ENCODE measurements at places on chromosomes 5 and 9.

DNA sequence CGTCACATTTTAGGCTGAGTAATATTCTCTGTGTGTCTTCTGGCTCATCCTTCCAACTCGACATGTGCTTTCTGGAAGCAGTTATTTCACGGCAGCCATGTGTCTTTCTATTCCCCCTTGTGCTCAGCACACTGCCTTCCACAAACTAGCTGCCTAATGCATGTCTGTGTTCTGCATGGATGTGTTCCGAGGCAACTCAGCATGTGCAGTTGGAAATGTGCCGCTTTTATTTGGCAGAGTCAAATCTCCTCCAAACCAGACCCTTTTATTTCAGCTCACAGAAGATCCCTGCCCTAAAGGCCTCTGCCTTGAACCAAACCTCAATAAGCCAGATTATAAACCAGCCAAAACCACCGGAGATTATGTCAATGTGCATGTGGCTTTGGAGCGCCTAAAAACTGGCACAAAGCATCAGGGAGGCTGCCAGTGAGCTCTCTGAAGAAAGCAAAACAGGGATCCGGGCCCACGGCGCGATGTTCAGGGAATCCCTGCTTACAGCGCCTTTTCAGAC, 360.2 kb downstream of the DEPDC1B start:
- DNase-seq = no peak

- DNase-seq = peak; percentile 32
Measured at GRCh38 chr9:74887041-74887980, at the start of gene TRPM6. Gene TRPM6, minus strand, starts transcription at chr9:74887921. Its CDS starts 65 bp downstream, at chr9:74887856.

- DNase-seq = peak; percentile 29
Measured at GRCh38 chr9:21465859-21466518, 16.1 kb downstream of the IFNE start.

- peak; percentile 84 for DNase-seq
Measured at GRCh38 chr9:127778280-127779135, at the start of gene SH2D3C. Gene SH2D3C, minus strand, starts transcription at chr9:127778666. Its CDS starts 39 bp downstream, at chr9:127778627.

DNA sequence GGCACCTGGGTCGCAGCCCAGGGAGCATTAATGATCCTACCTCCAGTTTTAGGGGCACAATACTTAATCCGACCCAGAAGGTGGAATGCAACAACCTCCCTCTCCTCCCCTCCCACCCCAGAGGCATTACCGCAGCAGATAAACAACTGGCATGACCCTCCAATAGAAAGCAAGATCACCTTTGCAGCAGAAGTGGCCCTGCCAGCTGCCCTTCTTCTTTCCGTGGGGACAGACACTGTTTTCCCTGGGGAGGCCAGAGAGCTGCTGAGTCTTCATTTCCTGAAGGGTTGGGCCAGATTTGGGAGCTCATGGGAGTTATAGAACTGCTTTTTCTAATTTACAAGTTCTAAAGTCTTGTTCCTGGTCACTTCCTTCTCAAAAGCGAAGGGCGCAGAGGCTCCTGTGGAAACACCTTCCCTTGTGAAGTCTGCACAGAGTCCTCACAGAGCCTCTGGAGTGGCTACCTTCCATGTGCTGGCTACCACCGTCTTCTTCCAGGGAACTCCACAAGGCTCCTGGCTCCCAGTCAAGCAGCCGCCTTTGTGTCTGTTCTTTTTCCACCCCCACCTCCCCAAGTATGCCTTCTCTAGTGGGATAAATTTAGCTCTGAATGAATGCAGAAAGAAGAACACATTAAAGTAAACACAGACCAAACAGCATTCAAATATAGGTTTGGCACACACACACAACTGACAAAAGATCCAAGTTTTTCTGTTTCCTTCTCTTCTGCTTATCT, 8.0 kb upstream of the PALM2AKAP2 start:
- no peak for DNase-seq

DNA sequence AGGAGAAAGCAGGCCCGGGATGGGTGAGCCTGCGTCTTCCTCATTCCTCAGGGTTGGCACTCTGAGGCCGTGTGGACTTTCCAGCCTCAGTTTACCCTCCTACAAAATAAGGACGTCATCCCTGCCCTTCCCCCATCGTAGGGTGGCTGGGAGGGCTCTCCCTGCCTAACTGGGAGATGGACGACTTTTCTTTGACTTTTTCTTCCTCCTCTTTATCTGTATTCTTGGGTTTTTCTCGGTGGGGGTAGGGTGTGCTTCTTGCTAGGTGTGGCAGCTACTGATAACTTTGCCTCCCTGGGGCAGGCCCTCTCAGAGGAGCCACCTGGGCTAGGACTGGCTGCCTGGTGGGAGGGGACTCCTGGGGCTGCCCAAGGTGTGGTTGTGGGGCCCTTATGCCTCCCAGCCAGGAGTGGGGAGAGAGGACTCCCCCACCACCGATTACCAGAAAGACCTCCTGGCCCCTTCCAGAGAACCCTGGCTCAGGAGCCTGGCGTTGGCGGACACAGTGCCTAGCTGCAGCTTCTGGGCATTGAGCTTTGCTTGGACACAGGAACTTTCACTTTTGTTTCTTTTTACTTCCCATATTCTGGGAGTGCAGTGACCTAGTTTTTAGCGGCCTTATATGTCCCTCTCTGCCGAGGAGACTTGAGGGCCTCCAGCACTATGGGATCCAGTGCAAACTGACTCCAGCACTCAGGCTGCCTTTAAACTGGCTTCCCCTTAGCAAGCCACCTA, 6.1 kb downstream of the GLIPR2 start:
- peak; percentile 69 for DNase-seq

DNA sequence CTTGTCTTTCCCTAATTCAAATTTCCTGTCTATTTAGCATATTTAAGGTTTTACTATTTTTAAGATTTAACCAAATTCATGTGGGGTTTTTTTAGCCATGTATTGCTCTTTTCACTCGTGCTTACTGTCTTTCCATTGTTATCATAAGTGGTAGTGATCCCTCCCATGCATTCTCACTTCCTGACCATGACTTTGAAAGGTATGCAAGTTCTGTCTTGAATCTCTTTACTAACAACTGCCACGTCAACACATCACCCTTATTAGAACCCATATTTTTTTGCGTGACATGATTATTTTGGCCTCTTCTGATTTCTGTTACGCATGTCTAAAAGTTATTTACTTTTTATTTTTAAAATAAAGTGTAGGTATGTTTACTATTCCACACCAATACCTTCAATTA, 94.7 kb upstream of the CDH6 start:
- DNase-seq = no peak

GRCh38 chr5:117833691-117834090, 1154.7 kb downstream of the DTWD2 start:
- no peak for DNase-seq

Measured in CD14-positive monocyte (primary cell).